Melanocyte of skin (primary cell): ENCODE measurements at places on chromosomes 6 and 20. TPM values are rescaled to one million over a fixed set of nuclear protein-coding genes. Genes with fewer than 3 reads are reported as not detected.

The NKX2-2 gene
- total RNA-seq, result not detected in 2 replicates

The FBXO9 gene
- 32.6 and 46.6 TPM in 2 replicates for total RNA-seq

The MLN gene
- not detected in 2 replicates for total RNA-seq

The KCNQ5 gene
- total RNA-seq, result under 0.01 TPM in 1 of 2 replicates, not detected in the other

The CDH26 gene
- 0.15 TPM in 1 of 2 replicates, not detected in the other for total RNA-seq

The TMEM244 gene
- total RNA-seq, result not detected in 2 replicates

The SH3BGRL2 gene
- total RNA-seq, result 0.34 and 1.1 TPM in 2 replicates

The SIRPG gene
- total RNA-seq, result not detected in 2 replicates

The RAET1L gene
- not detected in 2 replicates for total RNA-seq

The SALL4 gene
- 6.2 and 11.3 TPM in 2 replicates for total RNA-seq

The NR2E1 gene
- total RNA-seq, result under 0.01 and 1.0 TPM in 2 replicates

The SLC22A16 gene
- total RNA-seq, result not detected in 2 replicates

The GABRR1 gene
- not detected in 2 replicates for total RNA-seq

The RSPH9 gene
- 0.69 and 1.1 TPM in 2 replicates for total RNA-seq

The AK9 gene
- total RNA-seq, result 3.7 and 9.1 TPM in 2 replicates

The TRIM26 gene
- 23.3 and 33.7 TPM in 2 replicates for total RNA-seq

The DEFB132 gene
- not detected in 2 replicates for total RNA-seq

The SLC17A4 gene
- not detected in 2 replicates for total RNA-seq

The KCNK5 gene
- under 0.01 and 0.15 TPM in 2 replicates for total RNA-seq

The HMGCLL1 gene
- total RNA-seq, result not detected in 2 replicates

The TRAPPC3L gene
- not detected in 2 replicates for total RNA-seq

The TREML2 gene
- not detected in 2 replicates for total RNA-seq

The HRH3 gene
- total RNA-seq, result not detected in 2 replicates

The SLC4A11 gene
- total RNA-seq, result 2.2 and 2.7 TPM in 2 replicates

The SLC17A1 gene
- total RNA-seq, result not detected in 2 replicates

The ZNF217 gene
- total RNA-seq, result 13.8 and 18.5 TPM in 2 replicates

The SLC22A3 gene
- under 0.01 TPM in 1 of 2 replicates, not detected in the other for total RNA-seq

The AIF1 gene
- total RNA-seq, result not detected in 2 replicates

The IDH3B gene
- total RNA-seq, result 99.2 and 103 TPM in 2 replicates

The SYCP2L gene
- 0.36 and 0.69 TPM in 2 replicates for total RNA-seq

The OR12D3 gene
- total RNA-seq, result not detected in 2 replicates

The RAB22A gene
- 12.0 and 17.6 TPM in 2 replicates for total RNA-seq

The ESF1 gene
- 6.5 and 11.6 TPM in 2 replicates for total RNA-seq

The HLA-DRA gene
- 22.1 and 114 TPM in 2 replicates for total RNA-seq

The PGBD1 gene
- 5.7 and 6.9 TPM in 2 replicates for total RNA-seq

The TUBB2A gene
- 235 and 294 TPM in 2 replicates for total RNA-seq

The TRIM40 gene
- total RNA-seq, result not detected in 2 replicates

The ANGPT4 gene
- under 0.01 TPM in 1 of 2 replicates, not detected in the other for total RNA-seq

The CCN2 gene
- total RNA-seq, result 1.0 and 5.5 TPM in 2 replicates

The NSFL1C gene
- 22.0 and 22.9 TPM in 2 replicates for total RNA-seq

The GHRH gene
- total RNA-seq, result not detected in 2 replicates

The GPLD1 gene
- 0.34 and 0.73 TPM in 2 replicates for total RNA-seq
